ENCODE measurements at places on chromosomes 6 and 20.

GRCh38 chr6:7881765-7882500 lies 28.7 kb downstream of the TXNDC5 start:
- DNase-seq: no peak

- no peak for DNase-seq
Observed at GRCh38 chr20:48359692-48360341, 468.0 kb downstream of the PREX1 start.

DNA sequence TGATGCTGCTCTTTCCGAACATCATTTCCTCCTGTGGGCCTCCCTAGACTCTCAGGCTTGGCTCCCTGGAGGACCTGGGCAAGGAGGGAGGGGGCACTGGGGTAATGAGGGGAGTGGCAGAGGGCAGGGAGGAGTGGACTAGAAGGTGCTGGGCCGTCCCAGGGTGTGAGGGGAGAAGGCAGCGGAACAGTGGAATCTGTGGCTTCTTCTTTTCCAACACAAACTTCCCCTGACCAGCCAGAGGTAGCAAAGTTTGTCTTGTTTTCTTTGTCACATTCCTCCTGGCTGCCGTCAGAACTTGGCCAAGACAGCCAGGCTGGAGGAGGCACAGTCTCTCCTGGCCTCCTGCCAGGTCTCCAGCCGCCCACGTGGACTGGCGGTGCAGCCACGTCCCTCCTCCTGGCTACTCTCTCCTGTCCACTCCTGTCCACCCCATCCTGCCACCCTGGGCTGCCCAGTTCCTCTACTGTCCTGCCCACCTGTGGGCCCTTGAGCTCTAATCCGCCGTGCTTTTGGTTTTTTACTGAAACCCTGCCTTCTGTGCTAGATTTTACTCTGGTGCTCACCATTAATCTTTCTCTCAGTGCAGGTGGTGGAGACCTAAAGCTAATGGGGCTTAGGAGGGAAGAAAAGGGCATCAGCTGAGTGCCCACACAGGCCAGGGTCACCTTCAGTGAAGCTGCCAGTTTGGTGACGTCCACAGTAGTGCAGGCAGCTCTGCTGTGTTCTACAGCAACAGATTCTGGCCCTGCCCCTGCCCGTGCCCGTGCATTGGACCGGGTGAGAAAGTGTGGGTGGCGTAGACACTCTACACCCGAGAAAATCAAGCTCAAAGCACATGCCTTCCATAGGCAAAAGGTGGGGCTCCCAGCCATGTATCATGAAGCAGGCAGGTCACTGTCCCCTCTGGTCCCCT lies 2.8 kb upstream of the CDSN start:
- DNase-seq: no peak

- DNase-seq: no peak
Observed at GRCh38 chr20:1537731-1538058, 19.8 kb downstream of the SIRPD start.

- DNase-seq: no peak
Observed at GRCh38 chr6:165717732-165718465, 54.9 kb upstream of the PDE10A start.

DNA sequence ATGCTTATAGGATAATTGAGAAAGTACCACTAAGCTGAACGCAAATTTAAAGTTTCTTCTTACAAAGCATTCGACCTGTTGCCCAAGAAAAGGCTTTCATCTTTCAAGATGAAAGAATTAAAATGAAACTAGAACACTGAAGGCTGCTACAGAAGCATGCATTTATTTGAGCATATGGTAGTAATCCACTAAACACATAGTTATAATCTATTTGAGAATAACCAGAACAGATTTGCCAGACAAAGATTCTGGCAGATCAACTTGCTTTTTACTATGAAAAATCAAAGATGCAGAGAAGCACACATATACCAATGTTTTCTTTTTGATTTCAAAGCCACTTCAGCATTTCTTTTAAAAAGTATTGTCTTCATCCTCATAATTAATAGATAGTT lies 412.2 kb downstream of the UTRN start:
- no peak for DNase-seq

DNA sequence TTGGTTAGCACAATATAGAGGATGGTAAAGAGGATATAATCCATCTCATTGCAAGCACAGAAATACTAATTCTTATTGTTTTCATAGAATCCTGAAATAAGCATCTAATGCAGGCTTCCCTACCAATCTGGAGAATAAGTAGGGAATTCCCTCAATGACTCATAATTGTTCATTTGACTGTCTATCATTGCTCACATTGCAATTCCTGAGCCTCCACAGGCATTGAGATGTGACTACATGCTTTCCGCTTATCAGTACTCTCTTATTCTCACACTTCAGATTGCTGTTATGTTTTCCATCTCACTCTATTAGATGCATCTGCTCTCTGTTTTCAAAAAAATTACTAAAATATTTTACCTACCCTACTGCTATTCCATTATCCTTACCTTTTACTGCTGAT lies 216.2 kb upstream of the PRSS16 start:
- no peak for DNase-seq

- DNase-seq: no peak
Observed at GRCh38 chr6:100664274-100665040, 199.7 kb upstream of the SIM1 start.

GRCh38 chr6:141398949-141399348 lies 733.8 kb upstream of the GJE1 start:
- no peak for DNase-seq

DNA sequence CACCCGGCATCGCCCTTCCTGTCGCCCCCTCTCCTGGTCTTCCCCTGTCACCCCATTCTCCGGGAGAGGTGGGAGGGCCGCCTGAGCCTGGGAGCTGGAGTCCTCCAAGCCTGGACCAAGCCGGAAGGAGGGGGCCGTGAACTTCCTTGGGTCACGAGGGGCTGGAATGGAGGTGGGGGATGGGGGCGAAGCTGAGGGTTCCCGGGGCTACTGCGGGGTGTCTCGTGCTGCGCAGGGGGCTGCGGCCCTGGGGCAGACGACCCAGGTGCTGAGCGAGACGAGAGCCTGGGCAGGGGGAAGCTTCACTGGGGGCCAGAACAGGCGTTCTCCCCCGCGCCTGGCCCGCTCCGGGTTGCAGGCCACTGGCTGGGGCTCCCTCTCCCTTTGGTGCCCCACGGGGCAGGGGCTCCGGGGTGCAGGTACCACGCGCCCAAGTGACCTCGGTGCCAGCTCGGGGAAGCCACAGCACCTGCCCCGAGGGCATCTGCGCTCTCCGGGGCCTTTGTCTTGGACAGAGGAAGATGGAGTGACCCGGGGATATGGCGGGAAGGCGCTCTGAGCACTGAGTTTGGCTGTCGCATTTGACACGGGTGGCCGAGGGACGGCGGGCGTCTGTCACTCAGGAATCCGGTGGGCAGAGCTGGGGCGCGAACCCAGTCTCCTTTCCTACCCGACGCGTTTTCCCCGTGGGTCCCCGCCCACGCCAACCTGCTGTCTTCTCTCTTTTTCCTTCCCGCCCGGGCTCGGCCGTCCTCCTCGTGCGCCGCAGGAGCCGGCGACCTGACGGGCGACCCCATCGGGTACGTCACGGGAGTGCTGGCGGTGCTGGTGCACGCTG lies 1.2 kb downstream of the SLC35D3 start:
- no peak for DNase-seq

GRCh38 chr6:27837625-27838057 lies 74.6 kb downstream of the OR2B2 start:
- no peak for DNase-seq

DNA sequence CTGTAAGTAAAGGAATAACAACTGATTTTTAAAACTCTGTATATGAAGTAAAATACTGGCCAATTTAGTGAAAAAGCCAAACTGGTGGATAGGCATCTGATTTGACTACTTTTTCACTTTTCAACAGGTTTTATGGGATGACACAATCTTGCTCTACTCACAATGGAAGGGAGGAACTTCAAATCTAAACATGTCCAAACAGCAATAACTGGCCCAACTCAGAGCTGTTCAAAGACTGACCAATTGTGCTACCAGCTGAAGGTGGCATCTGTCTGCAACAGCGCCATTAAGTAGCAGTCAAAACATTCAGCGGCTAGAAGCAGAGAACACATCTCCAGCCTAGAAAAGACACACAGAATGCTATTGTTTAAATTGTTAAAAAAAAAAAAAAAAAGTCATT lies 44.6 kb downstream of the SESN1 start:
- DNase-seq: no peak

- DNase-seq: no peak
Observed at GRCh38 chr20:63693733-63694583, 2.5 kb upstream of the TNFRSF6B start.

DNA sequence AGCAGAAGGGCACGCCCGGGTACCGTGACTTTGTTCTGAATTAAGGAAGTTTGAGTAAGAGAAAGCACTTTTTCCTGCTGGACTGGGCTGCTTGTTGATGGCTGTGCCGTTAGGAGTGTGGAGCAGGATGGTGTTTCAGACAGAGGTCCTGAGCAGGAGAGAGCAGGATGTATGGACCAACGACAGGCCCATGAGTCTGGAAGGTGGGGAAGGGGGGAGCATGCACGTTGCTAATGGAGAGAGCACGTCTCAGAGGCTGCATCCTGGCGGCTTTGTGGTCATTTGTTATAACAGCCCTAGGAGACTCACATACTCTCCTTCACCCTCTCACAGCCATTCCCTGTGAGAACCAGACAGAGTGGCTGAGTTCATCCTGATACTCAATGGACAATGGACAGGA lies 56.8 kb downstream of the PHACTR3 start:
- DNase-seq: no peak

GRCh38 chr6:28171271-28171670 lies 29.6 kb downstream of the ZKSCAN8 start:
- DNase-seq: no peak

GRCh38 chr6:5459346-5459745 lies 198.0 kb downstream of the FARS2 start:
- no peak for DNase-seq
